Heart left ventricle (tissue), 16 donors: ENCODE measurements at places on chromosomes 12 and 14.

DNA sequence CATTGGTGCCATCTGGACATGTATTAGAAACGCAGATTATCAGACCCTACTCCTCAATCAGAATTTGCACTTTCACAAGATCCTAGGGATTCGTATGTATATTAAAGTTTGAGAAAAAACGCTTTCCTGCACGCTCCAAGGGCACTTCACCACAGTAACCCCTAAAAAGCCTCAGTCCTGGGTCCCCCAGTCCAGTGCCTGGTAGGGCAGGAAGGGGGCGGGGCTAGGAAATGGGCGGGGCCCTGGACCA is 369 bp downstream of the DEPDC4 start:
- no peak for DNase-seq

DNA sequence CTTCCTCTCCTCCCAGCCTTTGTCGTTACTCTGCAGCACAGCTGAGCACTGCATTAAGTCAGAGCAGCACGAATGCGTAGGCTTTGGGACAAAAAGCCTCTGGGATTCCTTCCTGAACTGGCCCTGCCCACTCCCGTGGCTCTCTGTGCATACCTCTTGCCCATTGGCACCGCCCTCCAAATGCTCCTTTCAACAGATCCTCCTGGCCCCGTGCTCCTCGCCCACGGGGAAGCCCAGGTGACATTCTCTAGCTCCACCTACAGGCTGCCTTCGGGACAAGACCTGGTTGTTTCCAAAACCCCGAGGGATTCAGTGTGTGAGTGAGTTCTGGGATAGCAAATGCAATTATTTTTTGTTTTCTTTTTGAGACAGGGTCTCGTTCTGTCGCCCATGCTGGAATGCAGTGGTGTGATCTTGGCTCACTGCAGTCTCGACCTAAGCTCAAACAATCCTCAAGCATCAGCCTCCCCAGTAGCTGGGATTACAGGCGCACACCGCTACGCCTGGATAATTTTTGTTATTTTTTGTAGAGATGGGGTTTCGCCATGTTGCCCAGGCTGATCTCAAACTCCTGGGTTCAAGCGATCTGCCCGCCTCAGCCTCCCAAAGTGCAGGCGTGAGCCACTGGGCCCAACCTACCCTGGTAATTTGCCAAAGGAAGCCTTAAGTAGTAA is 17.9 kb upstream of the TDRD9 start:
- DNase-seq = peak; percentile 88

DNA sequence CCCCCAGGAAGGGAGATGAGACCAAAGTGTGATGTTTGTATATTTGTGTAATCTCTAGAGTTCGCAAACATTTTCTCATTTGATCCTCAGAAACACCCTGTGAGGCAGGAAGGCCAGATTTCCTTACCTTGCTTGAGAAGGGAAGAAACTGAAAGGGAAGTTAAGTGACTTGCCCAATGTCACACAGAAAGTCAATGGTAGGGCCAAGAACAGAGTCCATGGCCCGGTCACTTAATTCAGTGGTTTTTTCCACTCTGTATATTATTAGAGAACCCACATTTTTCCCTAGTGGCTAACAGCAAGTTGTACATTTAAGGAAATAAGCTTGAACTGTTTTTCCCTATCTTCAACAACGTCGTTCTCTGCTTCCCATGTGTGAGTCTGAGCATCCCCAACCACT is 25.6 kb upstream of the CHPT1 start:
- no peak for DNase-seq

GRCh38 chr12:29634057-29634456 is 136.6 kb upstream of the OVCH1 start:
- DNase-seq = no peak

- no peak for DNase-seq
Observed at GRCh38 chr12:84763107-84763506, 149.5 kb downstream of the SLC6A15 start.
